ENCODE measurements at places on chromosomes 16 and 17.
A peak's percentile ranks its signal among the peaks of the same experiment; 100 is the strongest.

GRCh38 chr17:33116021-33116551 lies 124.4 kb downstream of the SPACA3 start:
- DNase-seq: no peak

- no peak for DNase-seq
Observed at GRCh38 chr16:26857371-26857770, 209.4 kb upstream of the C16orf82 start.

- no peak for DNase-seq
Observed at GRCh38 chr17:65660947-65661346, 99.5 kb upstream of the AXIN2 start.

DNA sequence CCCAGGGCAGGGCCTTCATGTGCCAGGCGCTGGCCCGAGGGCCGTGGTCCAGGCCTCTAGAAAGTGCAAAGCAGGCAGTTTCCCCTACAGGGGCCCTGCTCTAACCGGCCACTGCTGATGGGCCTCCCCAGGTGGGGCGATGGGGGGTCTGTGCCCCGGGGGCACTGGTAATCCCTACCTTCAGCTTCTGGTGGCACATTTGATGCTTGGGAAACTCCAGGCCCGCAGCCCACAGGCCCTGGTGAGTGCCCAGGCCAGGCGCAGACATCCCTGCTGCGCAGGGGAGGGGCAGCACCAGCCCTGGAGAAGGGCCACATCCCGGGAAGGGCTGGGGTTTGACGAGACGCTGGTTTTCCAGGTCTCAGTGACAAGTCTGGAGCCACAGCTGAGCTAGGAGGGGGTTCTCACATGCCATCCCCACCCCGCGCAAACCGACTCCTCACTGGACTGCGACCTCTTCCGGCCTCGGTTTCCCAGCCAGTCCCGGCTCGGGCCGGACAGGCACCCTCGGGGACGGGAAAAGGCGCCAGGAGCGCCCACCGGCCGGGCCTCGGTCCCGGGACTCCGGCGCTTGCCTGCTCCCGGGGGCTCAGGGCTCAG lies 1.6 kb downstream of the DOC2B start:
- no peak for DNase-seq

GRCh38 chr17:82243648-82244412 lies 15.0 kb downstream of the SLC16A3 start:
- DNase-seq: no peak

- DNase-seq: no peak
Observed at GRCh38 chr17:68461122-68461539, 3.8 kb upstream of the WIPI1 start.

DNA sequence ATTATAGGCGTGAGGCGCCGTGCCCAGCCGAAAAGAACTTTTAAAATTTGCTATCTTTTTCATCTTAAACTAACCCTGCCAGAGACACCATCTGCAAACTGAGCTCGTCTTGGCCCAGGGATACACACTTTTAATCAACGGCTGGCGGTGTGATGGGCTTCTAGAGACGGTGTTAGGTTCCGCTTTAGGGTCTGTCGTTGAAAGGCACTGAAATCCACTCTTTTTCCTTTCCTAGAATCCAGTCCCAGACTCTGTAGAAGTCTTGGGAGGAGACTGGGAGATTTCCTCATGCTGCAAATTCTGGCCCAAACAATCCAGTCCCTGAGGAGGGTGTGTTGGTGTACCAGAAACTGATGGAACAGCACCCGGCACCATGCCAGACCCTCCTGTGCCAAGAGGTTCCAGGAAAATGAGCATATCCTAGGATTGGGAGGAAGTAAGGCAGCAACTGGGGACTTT lies 52.0 kb upstream of the TEX2 start:
- no peak for DNase-seq

DNA sequence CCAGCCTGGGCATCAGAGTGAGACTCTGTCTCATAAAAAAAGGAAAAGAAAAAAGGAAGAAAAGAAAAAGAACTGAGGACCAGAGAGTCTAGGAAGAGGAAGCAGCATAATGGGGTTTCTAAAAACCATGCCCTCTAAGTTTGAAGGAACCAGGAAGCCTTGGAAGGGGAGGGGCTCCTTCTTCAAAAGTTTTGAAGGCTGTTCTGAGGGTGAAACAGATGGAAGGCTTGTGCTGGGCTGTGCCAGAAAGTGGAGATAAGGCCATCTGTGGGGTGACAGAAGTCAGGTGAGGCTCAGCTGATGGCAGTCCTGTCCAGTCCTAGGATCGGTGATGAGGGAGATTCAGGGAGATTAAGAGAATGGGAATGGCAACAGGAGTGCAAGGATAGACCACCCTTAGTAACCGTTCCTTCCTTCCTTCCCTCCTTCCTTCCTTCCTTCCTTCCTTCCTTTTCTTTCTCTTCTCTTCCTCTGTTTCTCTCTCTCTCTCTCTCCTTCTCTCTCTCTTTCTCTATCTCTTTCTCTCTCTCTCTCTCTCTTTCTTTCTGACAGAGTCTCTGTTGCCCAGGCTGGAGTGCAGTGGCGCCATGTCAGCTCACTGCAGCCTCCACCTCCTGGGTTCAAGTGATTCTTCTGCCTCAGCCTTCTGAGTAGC lies 182.6 kb downstream of the NTN1 start:
- no peak for DNase-seq

GRCh38 chr16:48365601-48366164 lies 19.5 kb downstream of the SIAH1 start:
- peak; percentile 83 for DNase-seq

DNA sequence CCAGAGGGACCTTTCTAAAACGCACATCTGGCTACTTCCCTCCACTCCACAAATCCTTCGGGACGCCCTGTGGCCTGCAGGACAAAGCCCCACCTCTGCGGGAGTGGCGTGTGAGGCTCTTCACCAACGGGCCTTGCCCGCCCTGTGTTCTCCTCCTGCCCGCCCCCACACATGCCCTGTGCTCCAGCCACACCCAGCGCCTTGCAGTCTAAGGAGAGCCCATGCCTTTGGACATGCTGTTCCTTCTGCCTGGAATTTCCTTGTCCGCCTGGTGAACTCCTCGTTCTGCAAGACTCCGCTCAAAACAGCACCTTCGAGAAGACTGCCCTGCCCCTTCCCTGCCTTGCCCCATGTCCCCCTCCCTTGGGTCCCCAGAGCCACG lies 7.4 kb downstream of the ELOB start:
- no peak for DNase-seq

GRCh38 chr17:55641676-55642081 lies 81.0 kb downstream of the TMEM100 start:
- DNase-seq: no peak

DNA sequence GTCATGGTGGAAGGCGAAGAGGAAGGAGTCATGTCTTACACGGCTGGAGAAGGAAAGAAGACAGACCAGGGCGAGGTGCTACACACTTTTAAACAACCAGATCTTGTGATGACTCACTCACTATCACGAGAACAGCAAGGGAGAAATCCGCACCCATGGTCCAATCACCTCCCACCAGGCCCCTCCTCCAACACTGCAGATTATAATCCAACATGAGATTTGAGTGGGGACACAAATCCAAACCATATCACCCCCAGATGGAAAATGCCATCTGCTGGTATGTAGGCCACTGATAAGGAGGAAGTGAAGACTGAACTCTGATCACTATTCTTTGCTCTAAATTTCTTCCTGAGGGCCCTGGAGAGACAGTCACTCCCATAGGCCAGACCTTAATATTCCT lies 7.5 kb upstream of the ITGAX start:
- DNase-seq: no peak

DNA sequence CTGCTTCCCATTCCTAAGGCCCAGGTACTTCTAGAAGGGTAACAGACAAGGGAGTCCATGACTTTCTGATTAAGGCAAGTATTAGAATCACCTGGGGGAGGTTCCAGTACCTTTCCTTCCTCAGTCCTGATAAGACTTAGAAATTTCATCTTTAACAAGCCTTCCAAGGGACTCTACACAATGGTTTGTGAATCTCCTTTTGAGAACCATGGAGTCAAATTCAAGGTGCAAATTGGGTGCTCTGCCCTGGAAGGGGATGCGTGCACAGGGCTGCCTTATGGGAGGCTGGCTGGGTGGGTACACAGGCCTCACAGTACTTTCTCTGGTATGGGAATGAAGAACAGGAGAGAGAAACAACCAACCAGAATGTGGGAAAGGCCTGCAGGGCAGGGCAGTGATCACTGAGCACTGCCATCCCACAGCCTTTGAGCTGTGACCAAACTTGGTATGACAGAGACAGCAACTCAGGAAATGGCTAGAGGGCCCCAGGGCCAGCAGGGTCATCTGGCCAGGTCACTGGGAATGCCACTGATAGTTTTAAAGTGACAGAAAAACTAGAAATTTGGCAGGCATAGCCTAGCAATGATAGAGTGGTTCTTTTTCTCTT lies 3.6 kb upstream of the TMIGD1 start:
- DNase-seq: no peak

GRCh38 chr16:77859493-77860232 lies 71.3 kb downstream of the VAT1L start:
- no peak for DNase-seq

GRCh38 chr16:70589998-70590471 lies 56.3 kb upstream of the IL34 start:
- no peak for DNase-seq

DNA sequence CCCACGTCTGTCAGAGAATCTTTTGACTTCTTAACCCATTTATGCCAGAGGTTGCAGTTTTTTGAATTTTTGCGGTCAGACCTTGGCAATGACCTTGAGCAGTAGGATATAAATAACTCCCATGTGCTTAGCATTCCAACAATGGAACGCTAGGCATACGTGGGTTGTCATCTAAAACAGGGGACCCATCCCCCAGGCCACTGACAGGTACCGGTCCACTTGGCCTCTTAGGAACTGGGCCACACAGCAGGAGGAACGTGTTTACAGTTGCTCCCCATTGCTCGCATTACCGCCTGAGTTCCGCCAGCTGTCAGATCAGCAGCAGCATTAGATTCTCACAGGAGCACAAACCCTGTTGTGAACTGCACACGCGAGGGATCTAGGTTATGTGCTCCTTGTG lies 76.8 kb upstream of the LGALS9 start:
- DNase-seq: no peak

GRCh38 chr17:61750656-61751055 lies 112.7 kb downstream of the BRIP1 start:
- no peak for DNase-seq

DNA sequence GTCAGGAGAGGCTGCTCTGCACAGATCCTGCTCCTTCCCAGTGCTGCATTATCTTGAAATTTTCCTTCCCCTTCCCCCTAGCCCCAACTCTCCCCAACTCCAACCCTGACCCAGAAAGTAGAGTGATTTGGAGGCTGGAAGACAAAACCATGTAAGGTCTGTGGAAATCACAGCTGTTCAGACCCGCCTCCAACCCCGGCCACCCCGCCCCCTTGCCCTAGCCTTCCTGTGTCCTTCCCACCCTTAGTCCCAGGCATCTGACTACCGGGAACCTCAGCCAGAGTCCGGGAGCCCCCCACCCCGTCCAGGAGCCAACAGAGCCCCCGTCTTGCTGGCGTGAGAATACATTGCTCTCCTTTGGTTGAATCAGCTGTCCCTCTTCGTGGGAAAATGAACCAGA lies at the start of gene AOC3:
Gene AOC3, plus strand, starts transcription at position 246 of the 400 bp plus-strand sequence. Its CDS starts 145 bp downstream, at position 391.
- DNase-seq: no peak

DNA sequence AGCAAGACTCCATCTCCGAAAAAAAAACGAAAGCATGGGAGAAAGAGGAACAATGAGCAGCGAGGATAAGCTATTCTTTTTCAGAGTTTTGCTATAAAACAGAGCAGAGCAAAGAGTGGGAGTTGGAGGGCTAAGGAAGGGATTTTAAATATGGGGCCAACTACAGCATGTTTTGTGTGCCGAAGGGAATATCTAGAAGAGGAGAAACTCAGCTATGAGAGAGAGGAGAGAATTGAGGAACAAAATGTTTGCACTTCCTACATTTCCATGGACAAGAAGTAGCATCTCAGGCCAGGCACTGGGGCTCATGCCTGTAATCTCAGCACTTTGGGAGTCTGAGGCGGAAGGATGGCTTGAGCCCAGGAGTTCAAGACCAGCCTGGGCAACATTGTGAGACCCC lies 13.1 kb upstream of the GRB2 start:
- DNase-seq: no peak

- DNase-seq: no peak
Observed at GRCh38 chr17:44108440-44109311, 14.8 kb downstream of the HDAC5 start.

GRCh38 chr16:4166821-4167220 lies 50.6 kb upstream of the ADCY9 start:
- DNase-seq: no peak

GRCh38 chr16:14098081-14098480 lies 27.0 kb downstream of the MRTFB start:
- no peak for DNase-seq
